RCC 7860 (cell line): ENCODE measurements at places on chromosomes 11 and 22.

DNA sequence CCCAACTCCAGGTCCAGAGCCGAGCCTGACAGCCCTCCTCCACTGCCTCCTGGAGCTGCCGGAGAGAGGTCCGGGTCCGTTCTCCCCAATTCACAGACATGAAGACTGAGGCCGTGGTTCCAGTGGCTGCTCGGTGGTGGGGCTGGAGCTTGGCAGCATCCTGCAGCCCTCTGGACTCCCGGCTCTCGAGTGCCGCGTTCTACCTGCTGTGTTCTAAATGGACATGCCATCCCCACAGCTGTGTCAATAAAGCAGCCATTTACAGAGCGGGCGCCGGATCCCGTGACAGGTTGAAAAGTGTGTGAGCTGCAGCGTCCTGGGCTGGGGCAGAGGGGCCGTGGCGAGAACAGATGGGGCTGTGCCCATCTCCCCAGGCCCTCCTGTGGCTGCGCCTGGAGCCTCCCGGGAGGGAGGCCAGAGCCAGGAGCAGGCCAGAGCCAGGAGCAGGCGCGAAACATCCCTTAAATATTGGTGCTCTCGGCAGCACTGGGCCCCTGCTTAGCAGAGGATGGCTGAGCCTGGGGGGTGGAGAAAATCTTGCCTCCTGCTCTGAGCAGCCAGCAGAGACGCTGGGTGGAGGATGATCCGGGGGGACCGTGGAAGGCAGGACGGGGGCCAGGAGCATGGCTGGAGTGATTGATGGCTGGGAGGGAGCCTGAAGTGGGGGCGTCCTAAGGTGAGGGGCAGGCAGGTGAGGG lies 46.2 kb downstream of the FLRT1 start:
- DNase-seq: no peak

DNA sequence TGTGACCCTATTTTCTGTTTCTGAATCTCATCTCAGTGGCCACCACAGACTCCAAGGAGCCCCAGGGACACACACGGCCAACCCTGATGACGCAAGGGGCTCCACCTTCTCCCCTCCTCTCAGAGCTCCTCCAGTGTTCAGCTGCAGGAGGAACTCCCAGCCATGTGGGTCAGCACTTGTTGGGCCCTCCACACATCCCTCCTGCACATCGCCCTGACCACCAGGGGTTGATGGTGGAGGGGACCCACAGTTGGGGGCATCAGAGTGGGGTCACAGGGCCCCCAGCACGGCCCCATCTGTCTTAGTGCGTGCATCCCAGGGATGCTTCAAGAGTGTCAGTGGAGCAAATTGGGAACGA lies 499.6 kb downstream of the BRD1 start:
- DNase-seq: no peak

DNA sequence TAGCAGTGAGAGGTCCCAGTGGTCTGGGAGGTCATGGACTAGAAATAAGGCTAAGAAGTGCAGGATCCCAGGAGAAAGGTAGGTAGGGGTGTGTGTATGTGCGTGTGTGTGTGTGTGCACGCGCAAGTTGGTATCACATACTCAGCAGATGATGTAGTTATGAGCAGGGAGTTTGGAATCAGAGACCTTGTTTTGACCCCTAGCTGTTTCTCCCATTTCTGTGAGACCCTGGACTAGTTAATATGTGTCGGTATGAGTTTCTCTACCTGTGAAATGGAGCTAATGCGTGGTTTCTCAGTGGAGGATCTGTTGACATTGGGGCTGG lies 1.3 kb downstream of the SERPING1 start:
- no peak for DNase-seq

DNA sequence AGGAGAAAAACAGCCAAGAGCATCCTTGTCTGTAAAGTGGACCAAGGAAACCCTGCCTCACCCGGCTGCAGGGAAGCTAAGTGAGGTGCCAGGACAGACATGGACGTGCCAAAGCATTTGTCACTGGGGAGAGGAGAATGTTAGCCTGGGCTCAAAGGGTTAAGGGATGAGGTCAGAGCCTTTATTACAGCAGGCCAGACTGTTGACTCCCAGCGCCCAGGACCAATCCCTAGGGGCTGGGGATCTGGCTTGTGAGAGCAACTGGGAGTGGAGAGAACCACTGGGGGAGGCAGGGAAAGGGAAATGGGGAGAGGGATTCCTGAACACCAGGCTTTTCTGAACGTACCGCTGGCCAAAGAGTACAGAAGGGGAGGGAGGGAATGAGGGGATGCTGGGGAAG lies 2.6 kb downstream of the CHRM1 start:
- DNase-seq: no peak

DNA sequence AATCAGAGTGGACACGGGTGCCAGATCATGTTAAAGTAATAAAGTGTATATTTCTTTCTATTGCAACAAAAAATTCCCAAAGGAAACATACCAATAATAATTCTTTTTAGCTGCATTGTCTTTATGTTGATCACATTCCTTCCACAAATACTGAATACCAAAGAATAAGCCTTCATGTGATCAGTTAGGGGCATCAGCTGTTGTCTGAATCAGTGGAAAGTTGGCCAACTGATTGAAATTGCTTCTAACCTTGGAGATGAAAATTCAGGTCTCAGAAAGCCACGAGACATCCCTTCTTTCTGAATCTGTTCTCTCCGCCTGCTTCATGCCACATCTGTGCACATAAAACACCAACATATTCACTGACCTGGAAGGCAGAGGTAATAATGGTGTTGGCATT lies 785.2 kb downstream of the KCNA4 start:
- DNase-seq: no peak

- DNase-seq: peak; percentile 3
Measured at GRCh38 chr11:64090806-64091516, 55.2 kb downstream of the FLRT1 start.

GRCh38 chr22:19929586-19930550 lies 11.7 kb upstream of the COMT start:
- no peak for DNase-seq

- DNase-seq: peak; percentile 41
Measured at GRCh38 chr22:49767355-49768062, 60.2 kb downstream of the BRD1 start.

DNA sequence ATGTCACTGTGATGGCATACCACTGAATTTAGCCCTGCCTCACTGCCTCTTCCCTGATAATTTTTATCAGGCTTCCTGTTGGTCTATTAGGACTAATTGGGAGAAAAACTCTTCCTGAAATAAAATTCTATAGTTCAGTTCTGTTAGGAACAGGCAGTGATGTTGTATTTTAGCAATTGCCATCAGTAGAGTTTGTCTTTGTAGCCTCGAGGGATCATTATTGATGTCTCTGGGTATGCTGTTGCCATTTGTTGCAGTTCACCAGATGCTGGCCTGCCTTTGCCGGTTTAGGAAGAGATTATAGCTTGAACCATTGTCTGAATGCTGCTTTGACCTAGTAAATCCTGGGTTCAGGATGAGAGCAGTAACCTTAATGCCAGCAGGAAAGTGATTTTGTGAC lies 41.0 kb downstream of the KDM2A start:
- DNase-seq: no peak

- no peak for DNase-seq
Measured at GRCh38 chr11:11125618-11126017, 227.4 kb downstream of the CSNK2A3 start.

DNA sequence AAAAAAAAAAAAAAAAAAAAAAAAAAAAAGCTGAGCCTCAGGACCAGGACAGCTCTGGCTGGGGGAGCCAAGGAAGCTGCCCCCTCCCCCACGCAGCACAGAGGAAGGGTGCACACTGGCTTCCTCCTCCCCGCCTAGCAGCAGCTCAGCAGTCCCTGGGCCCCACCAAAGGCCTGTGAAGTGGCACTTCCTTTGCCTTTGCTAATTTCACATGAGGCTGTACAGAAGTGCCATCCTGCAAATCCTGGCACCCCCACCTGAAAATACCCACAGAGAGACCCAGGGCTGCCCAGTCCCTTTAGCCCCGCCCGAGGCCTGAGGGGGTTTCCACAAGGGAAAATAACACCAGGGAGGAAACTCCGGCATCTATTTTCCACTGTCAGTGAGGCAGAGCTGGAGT lies 3.9 kb downstream of the RHOG start:
- no peak for DNase-seq

DNA sequence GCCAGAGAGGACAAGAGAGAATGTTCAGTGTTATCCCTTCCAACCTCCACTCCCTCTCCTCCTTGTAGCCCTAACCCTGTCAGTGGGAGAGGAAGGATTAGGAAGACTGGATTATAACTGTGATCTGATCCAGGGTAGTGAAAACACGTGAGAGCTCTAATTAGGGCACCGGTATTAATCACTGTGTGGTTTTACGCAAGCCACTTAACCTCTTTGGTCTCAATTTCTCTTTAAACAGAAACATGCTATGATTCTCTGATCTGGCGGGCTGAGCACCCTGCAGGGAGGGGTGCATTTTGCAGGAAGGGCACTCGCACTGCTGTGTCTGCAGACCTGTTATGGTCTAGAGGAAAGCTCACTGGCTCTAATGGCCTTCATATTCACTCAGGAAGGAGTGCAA lies 11.5 kb downstream of the RPL27A start:
- DNase-seq: no peak

DNA sequence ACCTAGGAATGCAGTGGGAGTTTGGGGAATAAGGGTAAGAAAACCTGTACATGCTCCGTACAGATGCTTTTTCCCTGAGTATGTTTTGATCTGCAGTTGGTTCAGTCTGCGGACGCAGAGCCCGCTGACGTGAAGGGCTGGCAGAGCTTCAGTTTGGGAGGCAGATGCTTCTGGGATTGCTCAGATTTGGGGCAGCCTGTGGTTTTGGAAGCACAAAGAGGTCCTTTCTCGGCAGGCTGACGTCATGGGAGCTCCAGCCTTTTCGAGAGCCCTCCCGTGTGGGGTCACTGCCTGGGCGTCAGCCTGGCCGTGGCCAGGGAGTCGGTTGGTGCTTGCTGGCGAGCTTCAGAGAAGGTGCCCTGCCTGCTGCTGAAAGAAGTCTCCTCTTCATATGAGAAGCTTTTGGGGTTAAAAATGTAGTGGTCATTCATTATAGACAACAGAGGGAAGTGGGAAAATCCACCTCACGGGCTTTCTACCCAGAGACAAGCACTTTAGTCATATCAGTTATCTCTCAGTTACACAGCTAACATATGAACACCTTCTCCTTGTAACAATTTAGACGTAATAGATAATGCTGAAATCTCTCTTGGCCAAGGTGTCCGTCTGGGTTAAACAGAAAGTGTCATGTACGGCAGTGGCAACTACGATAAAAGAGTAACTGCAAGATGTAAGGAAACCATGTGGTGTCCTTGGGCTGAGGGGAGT lies 26.8 kb downstream of the TPCN2 start:
- peak; percentile 91 for DNase-seq

DNA sequence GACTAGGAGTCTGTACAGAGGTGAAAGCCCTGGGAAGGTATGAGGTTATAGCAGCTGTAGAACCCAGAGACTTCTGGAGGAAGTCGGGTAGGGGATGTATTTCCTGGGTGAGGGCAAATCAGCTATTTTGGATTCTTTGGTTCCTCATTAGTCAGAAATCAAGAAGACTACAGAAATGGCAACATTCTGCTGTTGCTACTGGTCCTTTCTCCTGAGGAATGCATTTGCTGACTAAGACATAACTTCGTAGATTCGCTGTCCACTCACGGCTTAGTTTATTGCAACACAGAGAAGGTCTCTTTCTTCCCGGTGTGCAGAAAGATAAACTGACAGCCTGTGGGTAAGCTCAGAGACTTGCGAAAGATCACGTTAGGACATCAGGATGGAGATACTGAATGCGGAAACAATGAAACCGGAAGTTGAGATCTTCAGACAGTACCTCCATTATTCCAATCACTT lies 25.3 kb upstream of the SESN3 start:
- DNase-seq: no peak

DNA sequence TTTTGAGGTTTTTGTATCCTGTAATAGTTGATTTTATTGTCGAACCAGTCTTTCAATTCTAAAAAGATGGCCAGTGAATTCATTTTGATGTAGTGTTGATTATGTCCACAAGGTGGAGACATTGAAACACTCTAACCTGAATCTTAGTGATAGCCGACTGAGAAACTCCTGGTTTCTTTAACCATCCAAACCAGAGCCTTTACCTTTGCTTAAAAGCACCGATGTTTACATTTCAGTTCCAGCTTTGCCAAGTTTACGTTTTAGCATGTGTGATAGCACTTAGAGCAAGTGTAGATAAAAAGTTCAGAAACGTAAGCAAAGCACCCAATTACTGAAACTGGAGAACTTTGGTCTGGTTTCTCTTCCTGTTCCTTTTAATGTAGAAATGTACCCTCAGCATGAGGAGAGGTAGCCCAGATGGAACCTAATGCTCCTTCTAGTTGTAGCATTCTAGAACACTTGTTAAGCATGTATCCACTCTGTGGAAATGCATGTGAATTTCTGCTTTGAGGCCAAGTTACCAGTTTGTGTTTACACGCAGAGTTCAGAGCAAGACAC lies 208.6 kb downstream of the DBX1 start:
- peak; percentile 26 for DNase-seq

GRCh38 chr11:73194034-73194507 lies 24.0 kb upstream of the P2RY2 start:
- DNase-seq: no peak

DNA sequence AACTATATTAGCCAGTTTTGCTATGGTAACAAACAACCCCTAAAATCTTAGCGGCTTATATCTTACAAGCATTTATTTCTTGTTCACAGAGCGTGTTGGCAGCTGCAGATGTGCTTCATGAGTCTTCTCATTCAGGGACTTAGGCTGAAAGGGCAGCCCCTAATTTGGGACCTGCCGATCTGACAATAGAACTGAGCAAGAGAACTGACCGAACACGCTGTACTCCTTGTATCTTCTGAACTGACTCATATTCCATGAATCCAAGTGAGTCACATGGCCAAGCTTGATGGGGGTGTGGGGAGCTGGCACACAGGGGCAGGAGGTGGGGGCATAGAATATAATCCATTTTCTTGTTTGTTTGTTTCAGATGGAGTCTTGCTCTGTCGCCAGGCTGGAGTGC lies 481.7 kb upstream of the CADM1 start:
- peak; percentile 20 for DNase-seq

DNA sequence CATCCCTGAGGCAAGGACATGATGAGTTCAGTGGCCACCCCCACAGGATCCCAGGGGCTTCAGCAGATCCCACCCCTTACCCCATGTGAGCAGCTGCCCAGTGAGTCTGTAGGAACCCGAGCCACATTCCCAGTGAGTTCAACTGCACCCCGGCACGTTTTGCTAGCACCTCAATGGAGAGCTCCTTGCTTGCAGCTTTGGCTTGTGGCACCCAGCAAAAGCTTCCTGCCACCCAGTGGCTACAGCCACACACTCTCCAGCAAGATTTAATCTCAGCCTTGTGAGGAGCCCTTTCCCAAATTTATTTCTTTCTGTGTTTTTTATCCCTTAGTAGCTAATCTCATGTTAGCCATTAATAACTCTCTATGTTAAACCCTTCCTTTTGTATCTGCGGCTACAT lies 4.0 kb downstream of the SAA1 start:
- no peak for DNase-seq

GRCh38 chr22:23095733-23096342 lies 25.5 kb downstream of the GNAZ start:
- no peak for DNase-seq
